ENCODE measurements at places on chromosomes 12 and 14.

- DNase-seq: no peak
Observed at GRCh38 chr14:22651586-22651985, 7.4 kb upstream of the OR6J1 start.

DNA sequence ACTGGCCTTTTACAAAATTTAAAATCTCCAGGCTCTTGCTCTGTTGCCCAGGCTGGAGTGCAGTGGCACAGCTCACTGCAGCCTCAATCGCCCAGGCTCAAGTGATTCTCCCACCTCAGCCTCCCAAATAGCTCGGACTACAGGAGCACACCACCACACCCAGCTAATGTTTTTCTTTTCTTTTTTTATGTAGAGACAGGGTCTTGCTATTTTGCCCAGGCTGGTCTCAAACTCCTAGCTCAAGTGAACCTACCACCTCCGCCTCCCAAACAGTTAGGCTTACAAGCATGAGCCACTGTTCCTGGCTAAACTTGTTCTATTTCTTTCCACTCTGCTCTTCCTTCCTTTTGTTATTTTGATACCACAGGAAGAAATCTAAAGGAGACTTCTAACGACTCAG is 15.2 kb downstream of the SYNJ2BP start:
- no peak for DNase-seq

DNA sequence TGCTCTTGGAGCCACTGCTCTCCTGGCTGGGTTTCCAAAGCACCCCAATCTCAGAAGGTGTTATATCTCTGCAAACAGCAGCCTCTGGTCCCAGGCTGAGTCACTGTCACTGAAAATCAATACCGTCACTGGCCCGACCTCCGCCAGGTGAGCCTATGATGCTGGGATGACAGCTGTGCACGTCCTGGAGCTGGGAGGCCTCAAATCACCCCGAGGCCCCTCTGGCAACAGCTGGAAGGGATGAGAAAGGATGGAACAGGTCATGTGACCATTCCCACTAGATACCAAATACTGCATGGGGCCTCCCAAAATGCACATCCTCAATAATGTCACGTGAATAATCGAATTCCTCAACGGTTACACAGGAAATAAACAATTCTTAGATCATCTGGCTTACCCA is 190.8 kb downstream of the TTC7B start:
- DNase-seq: no peak

DNA sequence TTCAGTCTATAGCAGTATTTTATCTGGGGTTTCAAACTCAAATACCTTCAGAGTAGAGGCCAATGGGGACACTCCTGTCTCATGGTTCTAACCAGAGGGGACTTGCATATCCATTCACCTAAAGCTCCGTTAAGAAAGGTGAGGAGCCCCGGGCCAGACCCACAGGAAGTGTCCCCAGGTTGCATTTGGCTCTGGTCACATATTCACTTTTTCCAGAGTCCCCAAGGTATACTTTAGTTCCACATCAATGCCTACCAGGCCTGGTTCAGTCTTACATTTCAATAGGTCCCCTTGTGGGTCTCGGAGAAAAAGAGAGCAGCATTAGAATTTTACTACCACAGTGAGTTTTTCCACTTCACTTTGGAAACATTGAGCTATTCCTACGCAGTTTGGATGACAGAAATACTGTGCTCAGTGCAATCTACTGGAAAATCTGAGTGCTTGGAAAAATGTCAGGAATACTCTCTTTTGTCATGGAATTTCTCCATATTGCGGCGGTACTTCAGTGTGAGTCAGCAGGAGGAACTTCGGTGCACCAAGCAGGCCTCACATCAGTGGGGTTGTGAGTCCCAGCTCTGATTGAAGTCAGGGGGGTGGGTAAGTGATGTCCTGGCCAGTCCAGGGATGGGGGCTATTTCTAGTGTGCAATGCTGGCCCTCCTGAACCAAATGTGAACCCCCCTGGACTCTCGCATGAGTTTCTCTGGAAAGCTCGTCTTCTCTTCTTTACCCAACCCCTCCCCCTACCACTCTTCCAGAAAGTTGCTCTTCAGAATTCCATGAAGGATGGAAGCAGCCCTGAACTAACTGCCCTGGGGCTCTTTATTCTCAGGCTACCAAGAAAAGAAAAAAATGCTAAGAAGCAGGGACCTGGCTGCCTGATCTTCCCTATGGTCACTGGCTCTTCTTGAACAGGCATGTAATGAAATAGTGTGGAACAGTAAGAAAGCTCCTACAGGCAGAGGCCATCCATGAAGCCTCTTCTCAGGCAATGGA is 184.7 kb downstream of the PRKCH start:
- no peak for DNase-seq

DNA sequence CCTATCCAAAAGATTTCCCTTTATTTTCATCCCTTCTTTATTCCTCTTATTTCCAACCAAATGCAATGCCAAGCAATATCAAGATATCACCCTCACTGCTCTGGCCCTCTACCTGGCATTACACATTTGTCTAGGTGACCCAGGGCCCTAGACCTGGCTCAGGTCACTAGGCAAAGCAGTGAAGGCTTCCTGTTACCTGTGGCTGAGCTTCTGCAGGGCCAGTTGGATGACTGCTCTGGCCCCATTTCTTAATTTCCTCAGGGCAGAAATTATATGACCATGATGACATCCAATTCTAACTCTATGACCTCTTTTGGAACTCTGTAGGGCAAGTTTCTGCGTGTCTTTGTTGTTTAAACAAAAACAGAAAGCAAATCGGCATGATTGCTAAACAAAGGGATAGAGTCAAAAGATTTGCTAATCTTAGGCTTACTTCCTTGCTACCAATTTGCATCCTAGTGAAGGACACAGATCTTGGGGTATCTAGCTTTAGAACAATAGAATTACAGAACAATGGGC is 7.4 kb upstream of the CCDC198 start:
- DNase-seq: no peak

DNA sequence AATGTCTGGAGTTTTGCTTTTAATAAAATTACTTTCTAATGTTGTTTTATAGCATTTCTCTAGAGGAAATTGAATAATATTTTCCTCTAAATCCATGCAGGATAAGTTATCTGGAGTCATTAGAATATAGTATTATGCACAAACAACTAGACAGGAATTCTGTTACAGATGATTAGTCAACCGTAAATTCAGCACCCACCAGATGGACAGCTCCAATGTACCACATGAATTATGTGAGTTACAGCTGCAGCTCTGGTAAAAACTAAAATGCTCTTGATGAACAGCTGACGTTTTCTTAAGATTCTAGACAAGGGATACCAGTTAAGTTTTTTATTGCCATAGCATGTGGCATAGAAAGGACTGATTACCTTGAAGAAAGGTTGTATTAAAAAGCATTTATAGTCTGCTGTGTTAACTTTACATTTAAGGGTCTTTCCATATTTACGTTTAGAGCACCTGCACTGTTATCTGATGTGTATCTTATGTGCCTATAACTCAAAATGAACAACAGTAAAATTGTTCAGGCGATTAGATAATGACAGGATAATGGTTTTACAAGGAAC is 321.4 kb upstream of the LRFN5 start:
- DNase-seq: no peak
